ENCODE measurements at places on chromosomes 4 and X. TPM values are rescaled to one million over a fixed set of nuclear protein-coding genes. Genes with fewer than 3 reads are reported as not detected.

DNA sequence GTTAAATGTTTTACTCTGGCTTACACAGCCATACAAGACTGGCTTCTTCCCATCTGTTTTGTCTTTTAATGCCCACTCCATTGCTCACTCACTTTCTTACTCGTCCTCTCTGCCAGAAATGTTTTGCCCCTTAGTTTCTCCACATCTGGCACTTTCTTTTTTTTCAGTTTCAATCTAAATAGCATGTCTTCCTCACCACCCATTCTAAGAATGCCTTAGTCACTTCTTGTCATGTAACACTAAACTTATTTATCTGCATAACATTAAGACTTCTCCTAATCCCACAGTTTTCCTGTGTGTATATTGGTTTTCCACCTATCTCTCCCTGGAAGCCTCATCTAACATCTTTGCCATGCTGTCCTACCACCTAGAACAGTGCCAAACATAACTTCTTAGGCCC lies 119.3 kb downstream of the ADAMTS3 start:
- DNase-seq = no peak

DNA sequence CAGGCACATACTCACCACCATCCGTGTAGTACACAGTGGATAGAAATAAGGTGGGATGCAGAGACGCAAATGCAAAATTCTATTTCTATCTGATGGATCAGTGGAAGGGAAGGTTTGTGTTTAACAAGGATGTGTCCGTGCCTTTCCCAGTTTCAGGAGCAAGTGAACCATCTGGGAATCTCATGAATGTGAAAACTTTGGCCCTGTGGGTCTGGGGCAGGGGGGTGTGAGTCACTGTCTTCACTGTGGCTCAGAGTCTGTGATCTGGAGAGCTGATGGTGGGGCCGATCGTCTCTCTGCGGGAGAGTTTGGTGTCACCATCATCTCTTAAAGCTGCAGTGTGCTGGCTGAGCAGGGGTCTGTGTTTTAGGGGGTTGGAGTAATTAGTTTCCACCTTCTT lies 179.3 kb upstream of the STS start:
- no peak for DNase-seq

DNA sequence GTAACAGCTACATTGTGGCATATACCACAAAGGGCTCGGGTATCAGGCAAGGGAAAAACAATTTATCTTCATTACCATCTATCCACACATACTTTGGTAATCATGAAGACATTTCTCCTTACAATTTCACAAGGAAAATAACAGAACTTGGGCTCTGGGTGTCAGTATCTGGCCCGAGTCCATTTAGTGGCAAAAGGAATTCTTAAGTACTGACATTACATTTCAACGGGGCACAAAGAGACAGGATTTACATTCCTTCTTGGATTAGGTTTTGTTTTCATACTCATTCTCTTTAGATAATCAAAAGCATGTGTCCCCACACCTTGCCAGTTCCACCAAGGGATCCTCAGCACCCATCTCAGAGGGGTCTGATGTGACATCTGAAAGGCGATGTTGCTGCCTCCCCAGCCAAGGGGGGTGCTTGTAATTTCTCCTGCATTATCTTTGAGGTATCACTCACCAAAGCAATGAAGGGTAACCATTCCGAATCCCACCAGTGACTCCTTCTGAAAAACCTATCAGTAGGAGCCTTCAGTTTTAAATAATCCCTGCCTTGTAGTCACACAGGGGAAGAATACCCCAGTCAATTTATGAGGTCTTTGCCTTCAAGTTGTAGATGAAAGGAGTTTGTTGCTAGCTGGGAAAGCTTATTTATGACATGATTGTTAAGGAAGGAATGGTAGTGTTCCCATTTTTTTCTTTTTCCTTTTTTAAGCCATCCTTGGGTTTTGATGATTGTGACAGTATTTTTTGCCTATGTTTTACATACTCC lies 118.6 kb downstream of the PALLD start:
- no peak for DNase-seq

DNA sequence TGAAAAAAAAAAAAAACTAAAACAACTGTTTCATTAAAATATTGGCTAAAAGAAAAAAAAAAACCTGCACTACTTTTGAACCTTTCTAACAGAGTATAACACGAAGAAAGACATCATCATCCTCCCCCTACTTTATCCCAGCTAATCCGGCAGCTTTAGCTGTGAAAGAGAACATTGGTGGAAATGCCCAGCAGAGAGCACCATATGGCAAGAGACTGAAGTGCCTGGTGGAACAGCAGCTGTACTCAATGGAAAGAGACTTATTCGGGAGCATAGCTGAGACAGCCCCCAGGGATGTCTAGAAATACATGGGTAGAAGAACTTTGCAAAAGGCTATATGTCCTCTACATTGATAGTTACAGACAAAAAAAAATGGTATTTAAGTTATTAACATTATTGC lies 30.3 kb downstream of the STPG2 start:
- no peak for DNase-seq

DNA sequence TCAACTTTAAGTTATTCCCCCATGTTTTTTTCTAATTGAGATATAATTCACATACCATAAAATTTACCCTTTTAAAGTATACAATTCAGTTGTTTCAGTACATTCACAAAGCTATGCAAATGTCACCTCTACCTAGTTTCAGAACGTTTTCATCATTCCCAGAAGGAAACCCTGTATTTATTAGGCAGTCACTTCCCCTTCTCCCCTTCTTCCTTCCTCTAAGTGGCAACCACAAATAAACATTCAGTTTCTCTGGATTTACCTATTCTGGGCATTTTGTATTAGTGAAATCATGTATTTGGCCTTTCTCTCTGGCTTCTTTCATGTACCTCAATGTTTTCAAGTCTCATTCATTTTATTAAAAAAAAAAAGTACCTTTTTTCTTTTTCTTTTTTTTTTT lies 101.9 kb downstream of the TET2 start:
- DNase-seq = no peak

The TREX2 gene
- total RNA-seq = 0.69 TPM
